ENCODE measurements at places on chromosomes 5 and 9. TPM values are rescaled to one million over a fixed set of nuclear protein-coding genes. Genes with fewer than 3 reads are reported as not detected.
A peak's percentile ranks its signal among the peaks of the same experiment; 100 is the strongest.

DNA sequence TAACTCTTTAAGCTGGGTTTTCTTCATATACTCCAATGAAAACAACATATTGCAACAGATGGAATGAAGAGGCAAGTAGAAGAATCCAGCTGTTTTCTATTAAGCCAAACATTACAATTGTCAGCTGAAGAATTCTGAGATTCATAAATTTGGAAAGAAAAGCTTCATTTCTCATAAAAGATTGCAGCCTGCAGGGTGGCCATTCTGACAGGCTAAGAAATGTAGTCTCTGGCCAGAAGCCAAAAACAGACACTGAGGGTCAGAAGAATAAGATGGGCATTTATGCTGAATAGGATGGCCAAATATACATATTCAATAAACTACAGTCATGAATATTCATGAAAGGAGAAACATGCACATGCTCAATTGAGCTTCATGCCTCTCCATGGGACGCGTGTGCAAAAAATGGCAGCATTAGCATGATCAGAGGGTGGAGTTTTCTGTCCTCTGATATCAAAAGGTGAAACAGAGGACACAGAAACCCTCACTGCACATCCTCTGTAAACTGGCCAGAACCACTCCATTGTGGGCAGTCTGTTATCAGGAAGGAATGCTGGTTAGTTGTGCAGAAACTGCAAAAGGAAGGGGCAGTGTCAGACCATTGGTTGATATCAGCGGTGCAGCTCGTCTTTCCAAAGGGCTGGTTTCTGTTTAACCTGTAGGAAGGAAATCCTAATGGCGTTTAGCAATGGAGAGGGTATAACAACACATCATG is 50.2 kb downstream of the FXN start:
- no peak overlapping the region for H3K4me3 ChIP-seq
- peaks cover 9% of the 10 kb centered on the region for H3K4me1 ChIP-seq
- no peak overlapping the region for H3K27ac ChIP-seq
- H3K36me3 ChIP-seq, result no peaks in the 10 kb centered on the region
- H3K27me3 ChIP-seq, result no peaks in the 10 kb centered on the region

DNA sequence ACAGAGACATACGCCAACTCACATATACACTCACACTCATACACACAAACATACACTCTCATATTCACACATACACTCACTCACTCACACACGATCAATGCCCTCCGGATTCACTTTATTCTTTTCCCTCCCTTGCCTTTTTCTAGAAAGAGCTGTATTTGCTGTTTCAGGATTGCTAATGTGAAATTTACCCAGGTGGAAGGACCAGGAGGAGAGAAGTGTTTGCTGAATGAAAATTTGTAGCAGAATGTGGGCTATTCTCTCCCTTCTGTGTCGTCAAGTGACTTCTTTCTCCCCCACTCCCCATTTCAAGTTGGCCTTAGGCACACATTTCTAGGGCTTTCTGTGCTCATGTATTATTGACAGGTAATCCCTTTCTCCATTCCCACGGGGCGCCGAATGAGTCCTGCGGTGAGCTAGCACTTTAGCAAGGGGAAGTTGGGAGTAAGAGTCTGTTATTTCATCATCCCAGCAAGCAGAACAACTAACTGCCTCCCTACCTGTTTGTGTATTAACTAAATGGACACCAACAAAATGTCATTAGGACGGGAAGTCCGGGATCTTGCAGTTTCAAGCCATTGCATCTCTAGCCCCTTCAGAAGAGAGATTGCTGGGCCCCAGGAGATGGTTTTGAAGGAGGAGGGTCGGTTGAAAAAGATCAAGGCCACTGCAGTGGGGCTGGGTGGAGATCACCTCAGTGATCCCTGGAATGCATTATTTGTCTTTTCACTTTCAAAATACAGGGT is 97.1 kb upstream of the TAF11L2 start:
- H3K4me1 ChIP-seq, result no peaks in the 10 kb centered on the region
- no peak overlapping the region for H3K27ac ChIP-seq
- H3K27me3 ChIP-seq, result no peaks in the 10 kb centered on the region
- no peak for DNase-seq
- no peaks in the 10 kb centered on the region for H3K36me3 ChIP-seq
- no peak overlapping the region for H3K4me3 ChIP-seq

DNA sequence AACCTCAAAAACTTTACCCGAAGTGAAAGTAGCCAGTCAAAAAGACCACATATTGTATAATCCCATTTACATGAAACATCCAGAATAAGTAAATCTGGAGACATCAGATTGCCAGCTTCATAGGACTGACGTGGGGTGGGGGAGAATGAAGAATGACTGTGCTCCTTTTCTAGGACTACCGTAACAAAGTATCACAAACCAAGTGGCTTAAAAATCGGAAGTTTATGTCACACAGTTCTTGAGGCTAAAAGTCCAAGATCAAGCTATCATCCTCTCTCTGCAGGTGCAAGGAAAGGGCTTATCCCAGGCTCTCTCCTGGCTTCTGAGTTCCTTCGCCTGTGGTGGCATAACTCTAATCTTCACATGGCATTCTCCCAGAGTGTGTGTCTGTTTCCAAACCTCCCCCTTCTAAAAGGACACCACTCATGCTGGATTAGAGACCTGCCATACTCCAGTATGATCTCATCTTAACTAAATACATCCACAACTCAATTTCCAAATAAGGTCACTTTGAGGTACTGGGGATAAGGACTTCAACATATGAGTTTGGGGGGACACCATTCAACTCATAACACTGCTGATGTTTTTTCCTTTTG is 25.5 kb downstream of the ADAM19 start:
- H3K27me3 ChIP-seq, result no peaks in the 10 kb centered on the region
- no peaks in the 10 kb centered on the region for H3K36me3 ChIP-seq
- peaks cover 47% of the 10 kb centered on the region for H3K4me1 ChIP-seq
- DNase-seq, result no peak
- no peak overlapping the region for H3K27ac ChIP-seq
- H3K4me3 ChIP-seq, result no peak overlapping the region

Gene NEUROG1
- total RNA-seq, result not detected

Gene CER1
- total RNA-seq, result 7.6 TPM

Gene DHFR
- total RNA-seq, result 27.6 TPM

- no peaks in the 10 kb centered on the region for H3K27me3 ChIP-seq
- no peak for DNase-seq
- no peaks in the 10 kb centered on the region for H3K36me3 ChIP-seq
- H3K4me3 ChIP-seq, result peak overlapping the region; percentile 35
- peaks cover 3% of the 10 kb centered on the region for H3K4me1 ChIP-seq
Measured at GRCh38 chr9:83473488-83473971, 64.7 kb downstream of the FRMD3 start.

Gene ARID3C
- total RNA-seq, result not detected

- H3K4me3 ChIP-seq, result no peak overlapping the region
- H3K27ac ChIP-seq, result no peak overlapping the region
- H3K36me3 ChIP-seq, result no peaks in the 10 kb centered on the region
- H3K27me3 ChIP-seq, result no peaks in the 10 kb centered on the region
- DNase-seq, result no peak
Measured at GRCh38 chr9:128862401-128862851, 19.3 kb downstream of the KYAT1 start.

DNA sequence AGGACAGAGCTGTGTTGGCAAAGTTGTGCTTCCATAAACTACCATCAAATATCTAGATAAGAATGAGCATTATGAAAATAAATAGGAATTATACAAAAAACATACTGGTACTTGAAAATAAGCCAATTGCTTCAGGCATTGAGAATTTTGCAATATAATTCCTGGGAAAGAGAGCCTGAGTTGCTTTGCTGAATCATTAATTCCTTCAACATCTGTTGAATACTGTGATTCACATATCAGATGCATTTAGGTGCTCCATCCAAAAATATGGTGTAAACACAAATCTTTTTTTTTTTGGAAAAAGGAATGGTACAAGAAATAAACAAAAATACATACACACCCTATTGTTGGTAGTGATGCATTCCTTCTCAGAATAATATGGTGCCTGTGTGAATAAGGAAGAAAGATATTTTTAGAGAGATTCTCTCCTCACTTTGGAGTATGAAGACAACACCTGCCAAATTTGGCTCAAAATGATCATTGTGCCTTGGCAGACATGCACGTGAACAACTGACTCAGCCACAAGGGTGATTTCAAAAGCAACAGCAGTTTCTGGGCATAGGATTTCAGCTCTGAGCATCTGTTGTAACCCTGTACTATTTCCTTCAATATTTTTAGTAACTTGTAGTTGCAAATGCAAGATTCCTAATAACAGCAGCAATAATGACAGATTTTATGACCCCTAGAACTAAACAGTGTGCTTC is 96.7 kb downstream of the CAVIN4 start:
- no peaks in the 10 kb centered on the region for H3K4me1 ChIP-seq
- no peak overlapping the region for H3K27ac ChIP-seq
- DNase-seq, result no peak

DNA sequence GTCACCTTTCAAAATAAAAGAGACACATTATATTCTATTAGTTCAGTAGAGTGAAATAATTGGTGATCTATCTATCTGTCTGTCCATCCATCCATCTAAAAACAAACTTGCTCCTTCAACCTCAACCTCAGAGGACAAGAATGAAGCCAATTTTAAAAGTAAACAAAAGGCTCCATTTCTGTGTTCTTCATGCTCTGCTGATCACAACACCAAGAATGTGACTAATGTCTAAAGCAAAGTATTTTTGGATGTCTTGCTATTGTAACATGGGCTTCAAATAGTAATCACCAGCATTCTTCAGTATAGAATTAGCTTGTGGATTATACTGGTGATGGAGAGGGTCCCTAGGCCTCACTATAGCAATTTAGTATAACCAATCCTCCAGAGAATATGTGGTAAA is 1304.4 kb downstream of the MAT2B start:
- H3K4me1 ChIP-seq, result no peaks in the 10 kb centered on the region
- no peak for DNase-seq
- H3K4me3 ChIP-seq, result no peak overlapping the region
- H3K27ac ChIP-seq, result no peak overlapping the region

Gene JADE2
- 56.6 TPM for total RNA-seq

DNA sequence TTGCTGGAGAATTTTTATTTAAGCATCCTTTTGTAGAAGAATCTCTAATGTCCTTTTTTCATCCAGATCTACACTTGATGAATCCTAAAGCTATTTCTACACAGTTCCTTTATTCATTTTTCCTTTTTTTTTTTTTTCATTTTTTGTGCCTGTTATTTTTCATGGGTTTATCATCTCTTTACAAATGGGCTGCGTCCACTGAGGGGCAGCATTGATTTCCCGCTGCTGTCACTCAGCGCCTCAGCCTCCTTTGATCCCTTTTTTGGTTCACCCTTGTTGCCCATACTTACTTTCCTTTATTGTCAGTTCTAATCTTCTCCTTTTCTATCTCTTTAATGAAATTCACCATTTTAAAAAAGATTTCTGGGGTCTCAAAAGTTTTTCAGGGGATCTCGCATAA is 5.7 kb upstream of the MSMP start:
- no peak overlapping the region for H3K4me3 ChIP-seq
- H3K27ac ChIP-seq, result no peak overlapping the region
- H3K36me3 ChIP-seq, result no peaks in the 10 kb centered on the region
- peaks cover 16% of the 10 kb centered on the region for H3K4me1 ChIP-seq
- H3K27me3 ChIP-seq, result no peaks in the 10 kb centered on the region

DNA sequence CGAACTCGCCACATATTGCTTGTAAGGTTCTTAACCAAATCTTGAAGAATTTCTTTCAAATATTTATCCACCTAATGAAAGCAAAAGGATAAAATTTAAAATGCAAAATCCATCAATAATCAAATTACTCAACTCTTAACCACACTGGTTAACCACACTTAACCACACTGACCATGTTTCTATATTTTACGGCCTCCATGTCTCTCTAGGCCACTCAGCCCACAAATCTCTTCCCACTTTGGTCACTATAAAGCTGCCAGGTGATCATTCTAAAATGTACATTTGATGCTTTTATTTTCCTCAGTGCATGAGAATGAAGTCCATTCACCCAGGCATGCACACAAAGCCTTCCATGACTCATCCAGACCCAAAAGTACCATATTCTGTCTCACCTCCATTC is 56.4 kb upstream of the OR2K2 start:
- DNase-seq, result no peak
- peaks cover 97% of the 10 kb centered on the region for H3K36me3 ChIP-seq
- no peaks in the 10 kb centered on the region for H3K4me1 ChIP-seq
- no peaks in the 10 kb centered on the region for H3K27me3 ChIP-seq
- H3K4me3 ChIP-seq, result no peak overlapping the region
- H3K27ac ChIP-seq, result no peak overlapping the region

DNA sequence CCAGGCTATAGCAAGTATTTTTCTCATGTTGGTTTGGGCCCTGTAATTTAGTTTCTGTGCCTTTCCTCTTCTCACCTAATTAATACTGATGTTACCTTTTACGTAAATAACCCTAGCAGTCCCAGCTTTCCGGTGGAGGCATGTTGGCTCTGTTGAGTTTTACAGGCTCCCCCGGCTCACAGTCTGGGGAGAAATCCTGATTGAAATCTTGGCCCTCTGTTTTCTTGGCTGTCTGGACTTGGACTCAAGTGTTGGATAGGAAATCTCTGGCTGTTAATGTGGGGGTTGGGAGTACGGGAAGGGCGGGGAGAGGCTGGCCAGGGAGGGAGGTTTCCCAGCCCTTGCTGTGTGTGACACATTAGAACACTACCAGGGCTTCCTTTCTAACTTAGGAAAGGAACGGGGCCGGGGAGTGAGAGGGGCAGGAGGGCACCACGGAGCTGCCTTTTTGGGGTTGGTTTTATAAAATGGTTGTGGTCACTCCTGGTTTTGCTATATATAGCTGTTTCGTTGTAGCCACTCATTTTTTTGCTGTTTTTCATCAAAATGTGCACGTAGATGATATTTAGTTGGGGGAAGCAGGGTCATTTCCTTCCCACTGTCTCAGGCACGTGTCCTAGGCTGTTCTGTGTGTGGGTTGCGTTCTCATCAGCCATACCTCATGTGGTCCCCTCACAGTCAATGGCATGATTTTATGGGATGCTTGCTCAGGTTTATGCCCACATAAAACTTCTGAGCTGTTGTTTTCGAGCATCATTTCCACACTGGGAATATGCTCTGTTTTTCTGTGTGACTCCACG is 11.0 kb downstream of the TRIO start:
- DNase-seq, result peak; percentile 36
- peaks cover 51% of the 10 kb centered on the region for H3K4me1 ChIP-seq
- H3K27ac ChIP-seq, result peak overlapping the region; percentile 58
- no peaks in the 10 kb centered on the region for H3K36me3 ChIP-seq

DNA sequence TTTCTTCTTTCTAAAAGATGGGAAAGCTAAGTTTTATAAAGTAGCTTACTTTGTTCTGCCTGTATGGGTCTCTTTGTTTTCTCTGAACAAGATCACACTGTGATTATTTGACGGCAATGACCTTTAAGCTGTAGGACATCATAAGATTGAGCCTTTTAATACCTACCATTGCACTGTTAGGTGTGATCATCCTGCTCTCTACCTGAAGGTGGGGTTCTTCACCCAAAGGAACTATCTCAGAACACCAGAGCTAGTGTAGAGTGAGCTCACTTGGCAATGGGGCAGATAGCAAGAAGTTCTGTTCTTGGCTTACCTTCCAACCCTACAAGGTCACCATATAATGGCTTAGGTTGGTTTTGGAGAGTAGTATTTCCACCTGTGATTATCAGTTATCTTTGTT is 200.2 kb downstream of the SPATA31D1 start:
- no peaks in the 10 kb centered on the region for H3K4me1 ChIP-seq
- no peak overlapping the region for H3K27ac ChIP-seq
- H3K4me3 ChIP-seq, result no peak overlapping the region
- H3K36me3 ChIP-seq, result no peaks in the 10 kb centered on the region
- DNase-seq, result no peak
- H3K27me3 ChIP-seq, result no peaks in the 10 kb centered on the region
